ENCODE measurements at places on chromosomes 6 and 20. TPM values are rescaled to one million over a fixed set of nuclear protein-coding genes. Genes with fewer than 3 reads are reported as not detected.

DNA sequence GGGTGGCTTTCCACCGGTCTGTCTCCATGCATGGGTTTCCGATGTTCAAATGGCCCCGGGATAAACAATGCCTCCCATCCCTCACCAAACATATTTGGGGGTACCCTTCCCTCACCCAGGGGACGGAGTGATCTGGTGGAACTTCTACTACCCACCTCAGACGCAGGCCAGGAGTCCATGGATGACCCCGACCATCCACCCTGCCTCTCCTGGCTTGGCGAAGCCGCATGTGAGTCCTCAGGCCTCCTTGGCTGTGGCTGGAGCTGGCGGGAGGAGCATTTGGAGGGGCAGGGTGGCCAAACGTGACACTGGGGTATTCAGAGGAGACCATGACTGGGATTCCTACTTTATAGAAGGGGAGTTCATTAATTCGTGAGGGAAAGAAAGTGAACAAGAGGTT is 45.9 kb upstream of the FRMD1 start:
- H3K36me3 ChIP-seq = no peaks in the 10 kb centered on the region
- H3K4me3 ChIP-seq = no peak overlapping the region
- DNase-seq = no peak
- no peak overlapping the region for H3K27ac ChIP-seq
- H3K4me1 ChIP-seq = no peaks in the 10 kb centered on the region

DNA sequence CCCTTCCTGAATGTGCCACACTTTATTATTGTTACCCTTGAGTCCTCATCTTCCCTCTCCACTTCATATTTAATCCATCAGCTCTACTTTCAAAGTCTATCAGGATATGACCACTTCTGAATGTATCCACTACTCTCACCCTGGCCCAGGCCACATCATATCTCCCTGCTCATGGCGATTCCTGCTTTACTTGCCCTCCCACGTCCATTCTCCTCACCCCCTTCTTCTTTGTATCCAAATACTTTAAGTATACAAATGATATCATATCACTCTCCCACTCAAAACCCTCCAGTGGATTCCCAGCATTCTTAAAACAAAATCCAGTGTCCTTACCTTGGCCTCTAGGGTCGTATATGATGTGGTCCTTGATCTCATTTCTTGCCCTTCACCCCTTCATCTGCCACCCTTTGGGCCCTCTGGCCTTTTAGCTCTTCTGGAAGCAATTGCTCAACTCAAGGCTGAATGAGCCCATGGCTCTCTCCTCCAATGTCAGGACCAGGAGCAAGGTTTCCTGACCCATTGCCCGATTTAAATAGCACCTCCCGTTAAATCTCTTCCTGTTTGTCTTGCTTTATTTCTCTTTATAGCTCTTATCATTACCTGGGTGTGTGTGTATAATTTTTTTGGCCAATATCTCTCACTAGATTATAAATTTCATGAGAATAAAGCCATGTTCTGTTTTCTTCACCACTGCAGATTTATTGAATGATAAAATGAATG is 205.9 kb upstream of the ECI2 start:
- no peak overlapping the region for H3K4me3 ChIP-seq
- peaks cover 38% of the 10 kb centered on the region for H3K27me3 ChIP-seq
- DNase-seq = no peak
- H3K36me3 ChIP-seq = no peaks in the 10 kb centered on the region

DNA sequence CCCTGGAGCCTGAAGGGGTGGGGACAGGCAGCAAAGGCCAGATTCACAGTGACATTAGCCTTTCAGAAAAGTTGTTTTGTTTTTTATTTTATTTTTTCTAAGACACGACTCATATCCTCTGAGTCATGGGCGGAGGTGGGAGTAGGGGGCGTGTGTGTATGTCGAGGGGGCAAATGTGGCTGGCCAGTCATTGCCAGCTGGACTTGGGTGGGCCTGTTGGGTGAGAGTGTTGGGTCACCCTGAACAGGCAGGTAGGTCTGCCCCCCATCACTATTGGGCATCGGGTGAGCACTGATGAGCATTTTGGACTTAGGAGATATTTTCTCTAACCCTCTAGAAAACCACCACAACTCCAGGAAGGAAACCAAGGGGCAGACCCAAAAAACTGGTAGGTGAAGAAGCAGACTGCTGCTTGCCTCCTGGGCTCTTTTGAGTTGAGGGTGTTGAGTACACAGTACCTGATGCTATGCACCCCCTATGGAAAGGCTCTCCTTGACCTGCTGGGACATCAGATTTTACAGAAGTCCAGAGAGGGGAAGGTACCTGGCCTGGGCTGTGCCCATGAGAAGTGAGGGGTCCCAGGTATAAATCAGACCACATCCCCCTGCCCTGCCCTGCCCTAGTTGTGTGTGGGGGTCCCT is 5.6 kb downstream of the SMIM29 start:
- peak overlapping the region; percentile 74 for H3K27ac ChIP-seq
- H3K4me1 ChIP-seq = peaks cover 23% of the 10 kb centered on the region
- DNase-seq = no peak
- no peak overlapping the region for H3K4me3 ChIP-seq

DNA sequence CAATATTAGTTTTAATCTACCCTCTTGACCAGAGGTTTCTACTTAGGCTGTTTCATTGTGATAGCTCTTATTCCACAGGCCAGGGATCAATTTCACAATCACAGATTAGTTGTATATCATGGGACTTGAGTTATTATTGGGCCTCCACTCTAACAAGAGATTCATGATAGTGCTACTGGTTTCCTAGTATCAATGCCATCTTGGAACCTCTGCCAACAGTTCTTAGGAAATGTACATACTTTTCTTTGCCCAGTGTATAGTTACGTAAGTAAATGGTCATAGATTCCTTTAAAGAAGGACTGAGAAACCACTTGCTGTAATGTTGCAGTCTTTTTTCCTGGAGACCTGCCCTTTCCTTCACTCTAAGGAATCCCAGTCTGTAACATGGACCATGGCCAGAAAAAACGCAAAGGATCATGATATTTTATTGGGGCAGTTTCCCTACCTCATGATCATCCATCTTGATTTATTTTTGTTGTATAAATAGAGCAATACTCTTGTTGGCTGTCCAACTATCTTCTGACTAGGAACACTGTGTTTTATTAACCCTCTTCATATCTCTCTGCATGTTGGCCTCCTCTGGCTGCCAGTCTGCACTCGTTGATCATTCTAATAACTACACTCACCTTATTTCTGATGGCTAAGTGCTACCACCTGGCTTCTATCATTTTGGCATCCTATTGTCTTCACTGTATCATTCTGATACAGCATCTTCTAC is 38.0 kb upstream of the VGLL2 start:
- no peak overlapping the region for H3K4me3 ChIP-seq
- DNase-seq = no peak
- no peaks in the 10 kb centered on the region for H3K4me1 ChIP-seq
- H3K36me3 ChIP-seq = no peaks in the 10 kb centered on the region

GRCh38 chr6:5338177-5338960 is 77.1 kb downstream of the FARS2 start:
- H3K4me1 ChIP-seq = peaks cover 24% of the 10 kb centered on the region
- H3K27ac ChIP-seq = no peak overlapping the region
- H3K36me3 ChIP-seq = no peaks in the 10 kb centered on the region
- no peaks in the 10 kb centered on the region for H3K27me3 ChIP-seq

Gene OR2J2
- not detected for total RNA-seq

- no peak overlapping the region for H3K4me3 ChIP-seq
- no peaks in the 10 kb centered on the region for H3K27me3 ChIP-seq
- H3K4me1 ChIP-seq = peaks cover 7% of the 10 kb centered on the region
- H3K27ac ChIP-seq = no peak overlapping the region
These were observed 9.2 kb downstream of the SHPRH start for GRCh38 chr6:145954985-145955384.

Gene HMGCLL1
- total RNA-seq = not detected

- H3K27ac ChIP-seq = no peak overlapping the region
- no peak overlapping the region for H3K4me3 ChIP-seq
These were observed 13.4 kb downstream of the COL9A3 start for GRCh38 chr20:62830251-62830650.

DNA sequence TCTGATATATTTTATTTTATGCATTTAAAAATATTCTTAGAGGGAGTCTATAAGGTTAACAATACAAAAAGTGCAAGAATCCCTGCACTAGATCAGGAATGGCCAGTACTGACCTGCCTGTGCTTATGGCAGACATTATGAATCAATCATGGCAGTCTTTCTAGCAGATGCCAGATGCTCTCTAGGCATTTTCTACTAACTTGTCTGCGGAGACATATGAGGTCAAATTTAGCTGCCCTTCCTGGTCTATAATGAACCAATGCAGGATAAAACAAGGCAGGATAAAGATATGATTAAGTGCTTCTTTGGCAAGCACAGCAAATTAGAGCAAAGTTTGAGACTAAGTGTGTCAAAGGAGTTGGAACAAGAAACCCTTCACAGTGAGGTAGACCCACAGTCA is 46.6 kb upstream of the RNF24 start:
- H3K27ac ChIP-seq = no peak overlapping the region
- no peak for DNase-seq
- H3K4me1 ChIP-seq = peaks cover 9% of the 10 kb centered on the region
- H3K36me3 ChIP-seq = no peaks in the 10 kb centered on the region
- peaks cover 5% of the 10 kb centered on the region for H3K27me3 ChIP-seq
- H3K4me3 ChIP-seq = no peak overlapping the region

Gene RAET1E
- not detected for total RNA-seq

Gene SLC4A11
- total RNA-seq = 1.9 TPM

GRCh38 chr20:16749573-16749972 is 1.4 kb downstream of the OTOR start:
- DNase-seq = no peak
- H3K27me3 ChIP-seq = peaks cover 42% of the 10 kb centered on the region
- no peak overlapping the region for H3K27ac ChIP-seq
- no peak overlapping the region for H3K4me3 ChIP-seq
- no peaks in the 10 kb centered on the region for H3K4me1 ChIP-seq
- no peaks in the 10 kb centered on the region for H3K36me3 ChIP-seq

Gene MCHR2
- not detected for total RNA-seq

Gene EYA2
- total RNA-seq = not detected

Gene PDYN
- not detected for total RNA-seq

- no peak for DNase-seq
- H3K27ac ChIP-seq = no peak overlapping the region
- peaks cover 11% of the 10 kb centered on the region for H3K27me3 ChIP-seq
- no peak overlapping the region for H3K4me3 ChIP-seq
These were observed 17.9 kb downstream of the FAXC start for GRCh38 chr6:99331531-99331930.

GRCh38 chr6:118216751-118217150 is 309.7 kb downstream of the SLC35F1 start:
- no peaks in the 10 kb centered on the region for H3K36me3 ChIP-seq
- no peak overlapping the region for H3K4me3 ChIP-seq
- H3K4me1 ChIP-seq = no peaks in the 10 kb centered on the region
- no peak for DNase-seq
- H3K27ac ChIP-seq = no peak overlapping the region

GRCh38 chr6:90383196-90383822 is 86.7 kb upstream of the BACH2 start:
- no peaks in the 10 kb centered on the region for H3K36me3 ChIP-seq
- no peak for DNase-seq
- peak overlapping the region; percentile 3 for H3K27ac ChIP-seq
- H3K4me3 ChIP-seq = no peak overlapping the region
- peaks cover 14% of the 10 kb centered on the region for H3K4me1 ChIP-seq

GRCh38 chr6:86407128-86407527 is 530.2 kb upstream of the HTR1E start:
- DNase-seq = no peak
- no peak overlapping the region for H3K27ac ChIP-seq
- peaks cover 4% of the 10 kb centered on the region for H3K36me3 ChIP-seq
- H3K4me3 ChIP-seq = no peak overlapping the region
- H3K27me3 ChIP-seq = no peaks in the 10 kb centered on the region
- no peaks in the 10 kb centered on the region for H3K4me1 ChIP-seq

GRCh38 chr6:73516514-73517489 is 4.0 kb downstream of the EEF1A1 start:
- no peak for DNase-seq
- no peaks in the 10 kb centered on the region for H3K27me3 ChIP-seq
- peak overlapping the region; percentile 70 for H3K4me3 ChIP-seq
- H3K4me1 ChIP-seq = peaks cover 53% of the 10 kb centered on the region
- H3K36me3 ChIP-seq = peaks cover 54% of the 10 kb centered on the region

Gene MCM8
- total RNA-seq = 23.9 TPM

Gene DEFB115
- not detected for total RNA-seq

DNA sequence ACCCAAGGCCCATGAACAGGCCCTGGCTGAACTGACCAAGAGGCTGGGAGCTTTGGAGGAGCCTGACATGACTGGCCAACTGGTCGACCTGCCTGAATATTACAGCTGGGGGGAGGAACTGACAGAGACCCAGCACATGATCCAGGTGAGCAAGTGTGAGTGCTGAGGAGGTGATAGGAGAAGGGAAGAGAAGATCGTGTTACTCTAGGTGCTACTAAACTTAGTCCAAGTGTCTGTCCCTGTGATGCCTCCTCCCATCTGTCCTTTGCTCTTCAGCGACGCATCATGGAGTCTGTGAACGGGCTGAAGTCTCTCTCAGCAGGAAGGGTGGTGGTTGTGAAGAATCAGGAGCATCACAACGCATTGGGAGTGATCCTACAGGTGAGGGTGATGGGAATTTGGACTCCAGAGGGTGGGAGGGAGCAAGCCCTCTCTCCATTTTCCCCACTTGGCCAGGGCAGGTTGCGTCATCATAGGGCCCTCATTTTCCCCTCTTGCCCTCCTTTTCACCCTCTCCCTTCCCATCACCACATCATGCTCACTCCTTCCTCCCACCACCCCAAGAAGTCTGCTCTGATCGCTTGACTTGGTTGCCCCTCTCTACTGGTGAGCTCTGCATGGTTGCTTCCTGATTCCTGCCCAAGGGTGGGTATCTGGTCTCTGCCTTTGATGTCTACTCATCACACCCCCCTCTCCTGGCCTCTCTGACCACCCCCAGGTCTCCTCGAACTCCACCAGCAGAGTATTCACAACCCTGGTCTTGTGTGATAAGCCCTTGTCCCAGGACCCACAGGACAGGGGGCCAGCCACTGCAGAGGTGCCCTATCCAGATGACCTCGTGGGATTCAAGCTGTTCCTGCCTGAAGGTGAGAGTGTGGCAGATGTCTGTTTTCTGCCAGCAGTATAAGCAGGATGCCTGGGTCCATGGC is 4.7 kb downstream of the DXO start:
- H3K27me3 ChIP-seq = no peaks in the 10 kb centered on the region
- H3K4me1 ChIP-seq = peaks cover 27% of the 10 kb centered on the region
- peaks cover 8% of the 10 kb centered on the region for H3K36me3 ChIP-seq
- H3K27ac ChIP-seq = peak overlapping the region; percentile 71

Gene OR2B6
- total RNA-seq = not detected

Gene DEFB128
- not detected for total RNA-seq

- H3K27me3 ChIP-seq = peaks cover 7% of the 10 kb centered on the region
- no peak for DNase-seq
- H3K4me1 ChIP-seq = peaks cover 14% of the 10 kb centered on the region
- no peak overlapping the region for H3K4me3 ChIP-seq
- H3K36me3 ChIP-seq = no peaks in the 10 kb centered on the region
These were observed 34.9 kb downstream of the ERMARD start for GRCh38 chr6:169786349-169786748.

DNA sequence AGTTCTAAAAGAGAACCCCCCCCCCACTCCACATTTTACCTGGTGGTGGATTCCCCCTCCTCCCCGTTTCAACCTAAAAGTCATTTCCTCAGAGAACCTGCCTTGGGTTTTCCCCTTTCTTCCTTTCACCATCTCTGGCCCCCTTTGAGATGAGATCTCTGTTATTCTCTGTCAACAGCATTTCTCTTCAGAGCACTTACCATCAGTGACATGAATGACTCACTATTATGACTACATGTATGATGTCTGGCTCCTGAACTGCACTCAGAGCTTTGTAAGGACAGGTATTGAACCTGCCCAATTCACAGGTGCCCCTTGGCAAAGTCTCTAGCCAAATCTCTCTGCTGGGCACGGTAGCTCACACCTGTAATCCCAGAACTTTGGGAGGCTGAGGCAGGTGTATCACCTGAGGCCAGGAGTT is 61.4 kb upstream of the JARID2 start:
- no peak overlapping the region for H3K4me3 ChIP-seq
- H3K4me1 ChIP-seq = peaks cover 7% of the 10 kb centered on the region
- DNase-seq = no peak

All from natural killer cell treated with Interleukin-12 subunit alpha and Interleukin-12 subunit beta and Interleukin-15 and Interleukin-18, amount 100 ng/mL, for 72 hours (primary cell).